ENCODE measurements at places on chromosomes 11 and 22.
A peak's percentile ranks its signal among the peaks of the same experiment; 100 is the strongest.

DNA sequence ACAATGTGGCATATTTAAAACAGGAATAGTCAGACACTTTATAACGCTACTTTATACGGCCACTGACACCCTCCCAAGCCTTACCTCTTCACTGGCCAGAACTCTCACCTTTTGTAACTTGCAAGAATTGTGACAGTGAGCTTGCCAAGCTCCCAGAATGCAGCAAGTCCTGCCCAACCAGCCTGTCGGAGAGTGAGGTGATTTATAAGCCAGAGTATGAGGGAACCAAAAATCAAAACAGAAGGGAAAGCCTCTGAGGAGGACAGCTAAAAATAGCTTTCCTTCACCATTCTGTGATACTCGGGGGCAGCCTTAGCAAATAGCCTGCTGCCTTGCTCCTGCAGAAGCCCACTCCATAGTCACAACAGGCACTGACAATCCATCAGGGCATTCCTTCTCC lies 229.7 kb downstream of the FAM76B start:
- DNase-seq = peak; percentile 26

- no peak for DNase-seq
Measured at GRCh38 chr22:47307822-47308221, 545.4 kb downstream of the TBC1D22A start.

- DNase-seq = no peak
Measured at GRCh38 chr11:59117774-59118173, 10.7 kb downstream of the FAM111B start.

GRCh38 chr11:72720047-72720446 lies 32.2 kb downstream of the ARAP1 start:
- DNase-seq = no peak

GRCh38 chr11:119700536-119701346 lies 28.3 kb downstream of the NECTIN1 start:
- no peak for DNase-seq

DNA sequence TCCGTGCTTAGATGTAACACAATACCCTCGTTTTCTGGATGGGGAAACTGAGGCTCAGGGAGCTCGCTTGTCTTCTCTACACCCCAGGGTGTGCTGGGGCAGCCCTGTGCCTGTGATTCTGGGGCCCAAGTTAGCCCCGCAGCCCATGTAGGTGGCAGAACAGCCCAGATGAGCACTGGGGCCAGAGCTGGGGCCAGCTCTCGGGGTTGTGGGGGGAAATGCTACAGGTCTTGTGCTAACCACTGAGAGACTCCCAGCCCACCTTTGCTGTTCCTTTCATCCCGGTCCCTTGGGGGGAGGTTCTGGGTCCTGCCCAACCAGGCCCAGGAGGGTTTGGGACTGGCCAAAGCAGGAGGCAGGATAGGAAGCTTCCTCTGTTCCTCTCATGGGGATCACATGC lies 13.5 kb downstream of the MYEOV start:
- no peak for DNase-seq

GRCh38 chr11:2913019-2913431 lies 16.2 kb downstream of the PHLDA2 start:
- no peak for DNase-seq

- no peak for DNase-seq
Measured at GRCh38 chr11:115117956-115118493, 386.2 kb downstream of the CADM1 start.

DNA sequence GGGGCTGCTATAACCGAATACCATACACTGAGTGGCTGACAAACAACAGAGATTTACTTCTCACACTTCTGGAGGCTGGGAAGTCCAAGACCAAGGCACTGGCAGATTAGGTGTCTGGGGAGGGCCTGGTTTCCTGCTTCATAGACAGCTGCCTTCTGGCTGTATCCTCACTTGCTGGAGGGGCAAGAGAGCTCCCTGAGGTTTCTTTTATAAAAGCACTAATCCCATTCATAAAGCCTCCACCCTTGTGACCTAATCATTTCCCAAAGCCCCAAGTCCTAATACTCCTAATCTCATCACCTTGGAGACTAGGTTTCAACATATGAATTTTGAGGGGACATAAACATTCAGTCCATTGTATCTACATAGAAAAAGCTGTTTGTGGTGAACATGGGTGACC lies 131.8 kb downstream of the KIRREL3 start:
- DNase-seq = no peak

DNA sequence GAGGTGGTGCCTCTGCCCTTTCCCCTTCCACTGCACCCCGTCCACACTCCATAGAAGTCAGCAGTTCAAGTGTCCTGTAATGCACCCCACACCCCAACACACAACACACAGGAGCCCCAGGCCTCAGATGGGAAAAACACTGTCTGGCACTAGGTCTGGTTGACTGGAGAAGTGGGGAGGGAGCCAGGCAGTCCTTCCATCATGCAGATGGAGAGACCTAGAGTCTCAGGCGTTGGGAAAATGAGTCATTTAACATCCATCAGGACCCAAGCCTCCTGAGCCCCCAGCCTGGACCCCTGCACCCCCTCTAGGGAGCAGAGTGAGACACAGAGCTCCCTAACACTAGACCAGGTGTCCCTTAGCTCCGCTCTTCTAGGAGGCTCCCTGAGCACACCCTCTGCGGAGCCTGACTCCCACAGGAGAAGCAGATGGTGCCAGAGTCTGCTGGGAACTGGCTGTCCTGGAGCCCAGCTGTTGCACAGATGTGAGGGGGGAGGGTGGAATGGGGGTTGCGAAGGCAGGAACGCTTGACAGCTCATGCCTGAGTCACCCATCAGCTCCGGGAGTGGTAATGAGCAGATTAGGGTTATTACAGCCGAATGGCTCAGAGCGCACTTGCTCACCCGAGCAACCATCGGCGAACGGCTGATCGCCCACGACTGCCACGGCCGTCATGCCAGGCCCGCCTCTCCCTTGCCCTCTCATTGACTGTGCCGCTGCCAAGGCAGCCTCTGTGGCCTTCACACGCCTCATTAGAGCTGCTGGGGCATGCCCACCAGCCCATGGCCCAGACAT lies 22.1 kb upstream of the SYT7 start:
- peak; percentile 54 for DNase-seq

GRCh38 chr11:69253028-69253427 lies 40.9 kb upstream of the MYEOV start:
- no peak for DNase-seq

- no peak for DNase-seq
Measured at GRCh38 chr11:60389279-60389910, 6.9 kb upstream of the MS4A14 start.

DNA sequence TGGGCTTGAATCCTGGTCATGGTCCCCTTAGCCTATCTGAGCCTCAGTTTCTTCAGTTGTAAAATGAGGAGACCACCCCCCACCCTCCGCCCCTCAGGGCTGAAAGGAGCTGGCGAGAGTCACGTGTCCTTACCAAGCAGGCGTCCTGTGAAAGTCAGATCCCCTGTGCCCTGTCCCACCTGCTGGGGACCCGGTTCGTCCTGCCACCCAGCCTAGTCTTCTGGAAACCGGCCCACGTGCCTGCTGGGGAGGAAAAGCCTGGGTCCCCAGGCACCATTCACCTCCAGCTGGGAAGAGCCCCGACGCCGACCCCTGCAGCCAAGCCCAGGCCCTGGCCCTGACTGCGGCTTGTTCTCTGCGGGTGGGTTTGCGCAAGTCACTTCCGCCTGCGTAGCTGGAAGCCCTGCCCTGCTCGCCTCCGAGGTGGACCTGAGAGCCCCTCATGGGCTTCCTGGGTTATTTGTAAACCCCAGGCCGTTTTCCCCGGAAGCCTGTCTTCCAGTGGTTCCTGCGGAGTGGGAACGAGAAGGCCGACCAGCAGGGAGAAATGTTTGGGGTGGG lies 679 bp upstream of the SSH3 start:
- DNase-seq = peak; percentile 57

DNA sequence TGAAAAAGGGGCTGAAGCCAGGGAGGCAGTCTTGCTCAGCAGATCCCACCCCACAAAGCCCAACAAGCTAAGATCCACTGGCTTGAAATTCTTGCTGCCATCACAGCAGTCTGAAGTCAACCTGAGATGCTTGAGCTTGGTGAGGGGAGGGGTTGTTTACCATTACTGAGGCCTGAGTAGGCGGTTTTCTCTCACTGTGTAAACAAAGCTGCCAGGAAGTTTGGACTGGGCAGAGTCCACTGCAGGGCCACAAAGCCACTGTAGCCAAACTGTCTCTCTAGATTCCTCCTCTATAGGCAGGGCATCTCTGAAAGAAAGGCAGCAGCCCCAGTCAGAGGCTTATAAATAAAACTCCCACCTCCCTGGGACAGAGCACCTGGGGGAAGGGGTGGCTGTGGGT lies 746.1 kb upstream of the LRRC4C start:
- DNase-seq = no peak

DNA sequence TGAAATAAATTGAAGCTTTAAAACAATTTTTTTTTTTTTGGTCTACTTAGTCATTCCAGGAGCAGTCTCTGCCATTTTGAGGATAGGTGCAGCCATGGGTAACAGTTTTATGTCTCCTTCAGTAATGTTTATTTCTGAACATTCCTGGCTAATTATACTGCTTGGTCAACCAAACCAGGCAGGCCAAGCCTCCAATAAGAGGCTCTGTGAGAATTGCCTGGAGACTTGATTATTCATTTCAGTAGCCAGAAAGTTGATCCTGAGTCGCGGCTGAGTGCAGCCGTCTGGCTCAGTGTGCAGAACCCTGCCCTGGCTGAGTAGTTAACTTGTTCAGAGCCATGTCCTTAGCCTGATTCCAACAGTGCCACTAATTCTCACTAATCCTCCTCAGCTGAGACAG lies 364.0 kb upstream of the FAT3 start:
- DNase-seq = no peak

DNA sequence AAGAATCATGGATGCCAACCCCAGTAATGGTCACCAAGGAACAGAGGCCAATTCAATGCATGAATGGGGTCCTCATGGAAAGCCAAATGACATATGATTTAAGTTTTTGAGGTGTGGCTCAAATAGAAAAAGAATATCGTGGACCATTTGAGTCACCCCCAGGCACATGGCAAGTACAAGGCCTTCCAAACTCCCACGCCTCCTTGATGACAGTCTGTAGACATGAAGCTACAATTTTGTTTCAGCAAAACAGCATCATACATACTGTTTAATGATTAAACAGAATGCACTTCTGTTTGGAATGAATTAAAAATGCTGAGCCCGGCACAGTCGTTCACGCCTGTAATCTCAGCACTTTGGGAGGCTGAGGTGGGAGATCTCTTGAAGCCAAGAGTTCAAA lies 7.4 kb downstream of the FADD start:
- DNase-seq = no peak

All from femur (tissue), 1 donor.